Thoracic aorta (tissue), 2 donors: ENCODE measurements at places on chromosomes 2 and 18. TPM values are rescaled to one million over a fixed set of nuclear protein-coding genes. Genes with fewer than 3 reads are reported as not detected.

ALPG gene
- not detected for total RNA-seq

IAH1 gene
- total RNA-seq: 53.6 TPM

KLHL41 gene
- total RNA-seq: 0.28 TPM

NAT8 gene
- not detected for total RNA-seq

SLC30A3 gene
- 4.4 TPM for total RNA-seq

SPEG gene
- total RNA-seq: 455 TPM

KCNE4 gene
- 13.6 TPM for total RNA-seq

CD226 gene
- total RNA-seq: 0.68 TPM

UBE2F gene
- total RNA-seq: 69.3 TPM

TRABD2A gene
- total RNA-seq: 0.54 TPM

MPP4 gene
- total RNA-seq: not detected

UGT1A4 gene
- not detected for total RNA-seq

ARL5A gene
- 44.1 TPM for total RNA-seq

FAP gene
- 37.6 TPM for total RNA-seq

RAB6C gene
- total RNA-seq: not detected

FAM237A gene
- not detected for total RNA-seq

TACR1 gene
- total RNA-seq: 6.0 TPM

CAPN10 gene
- total RNA-seq: 33.3 TPM

ZSWIM2 gene
- total RNA-seq: not detected

CKAP2L gene
- not detected for total RNA-seq

ANKRD30B gene
- total RNA-seq: not detected

DIPK1C gene
- total RNA-seq: not detected

FSIP2 gene
- 2.4 TPM for total RNA-seq

ACMSD gene
- not detected for total RNA-seq

ETAA1 gene
- 19.4 TPM for total RNA-seq

PLEK gene
- 20.7 TPM for total RNA-seq

RBM44 gene
- 7.1 TPM for total RNA-seq

MOGAT1 gene
- not detected for total RNA-seq

MCEE gene
- 5.8 TPM for total RNA-seq

MROH2A gene
- total RNA-seq: not detected

HJURP gene
- 0.95 TPM for total RNA-seq

GCG gene
- total RNA-seq: not detected

LIMS3 gene
- 43.6 TPM for total RNA-seq

POTEI gene
- not detected for total RNA-seq

SRBD1 gene
- 19.0 TPM for total RNA-seq

PIEZO2 gene
- 8.3 TPM for total RNA-seq

ST8SIA5 gene
- not detected for total RNA-seq

CPS1 gene
- total RNA-seq: 3.5 TPM

DLGAP1 gene
- total RNA-seq: 19.0 TPM
